Fibroblast of pulmonary artery (primary cell): ENCODE measurements at places on chromosomes 6 and 20.

GRCh38 chr20:2826655-2827054, 10.5 kb downstream of the TMEM239 start:
- DNase-seq, result no peak

DNA sequence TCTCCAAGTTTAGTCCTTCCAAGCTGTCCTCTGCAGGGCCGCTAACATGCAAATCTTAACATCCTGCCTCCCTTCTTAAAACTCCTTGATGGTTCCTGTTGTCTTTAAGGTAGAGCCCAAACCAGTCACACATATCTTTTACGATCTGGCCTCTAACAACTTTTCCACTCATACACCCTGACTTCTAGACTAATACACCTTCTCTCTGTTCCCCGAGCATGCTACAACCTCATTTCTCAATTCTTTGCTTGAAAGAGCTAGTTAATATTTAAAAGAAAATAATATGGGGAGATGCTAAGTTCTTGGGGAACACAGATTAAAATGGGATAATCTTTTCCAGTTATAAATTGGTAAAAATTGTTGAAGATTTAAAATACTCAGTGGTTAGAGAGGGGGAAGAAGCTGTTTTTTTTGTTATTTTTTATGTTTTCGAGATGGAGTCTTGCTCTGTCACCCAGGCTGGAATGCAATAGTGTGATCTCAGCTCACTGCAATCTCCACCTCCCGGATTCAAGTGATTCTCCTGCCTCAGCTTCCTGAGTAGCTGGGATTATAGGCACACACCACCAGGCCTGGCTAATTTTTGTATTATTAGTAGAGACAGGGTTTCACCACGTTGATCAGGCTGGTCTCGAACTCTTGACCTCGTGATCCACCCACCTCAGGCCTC, 250.7 kb downstream of the MAFB start:
- DNase-seq, result no peak

GRCh38 chr6:45835721-45836437, 179.8 kb downstream of the CLIC5 start:
- DNase-seq, result no peak

DNA sequence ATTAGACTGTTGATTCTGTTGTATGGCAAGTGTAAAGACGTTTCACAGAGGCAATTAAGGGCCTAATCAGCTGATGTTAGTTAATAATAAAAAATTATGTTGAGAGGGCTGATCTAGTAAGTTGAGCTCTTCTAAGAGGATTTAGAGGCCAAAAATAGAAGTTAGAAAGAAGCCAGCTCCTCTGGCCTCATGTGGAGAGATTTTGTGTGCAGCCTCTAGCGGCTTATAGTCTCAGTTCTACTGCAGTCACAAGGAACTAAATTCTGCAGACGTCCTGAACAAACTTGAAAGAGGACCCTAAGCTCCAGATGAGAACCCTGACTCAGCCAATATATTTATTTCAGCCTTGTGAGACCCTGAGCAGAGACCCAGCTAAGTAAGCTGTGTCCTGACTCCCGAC, 498.6 kb downstream of the BTBD3 start:
- DNase-seq, result no peak

DNA sequence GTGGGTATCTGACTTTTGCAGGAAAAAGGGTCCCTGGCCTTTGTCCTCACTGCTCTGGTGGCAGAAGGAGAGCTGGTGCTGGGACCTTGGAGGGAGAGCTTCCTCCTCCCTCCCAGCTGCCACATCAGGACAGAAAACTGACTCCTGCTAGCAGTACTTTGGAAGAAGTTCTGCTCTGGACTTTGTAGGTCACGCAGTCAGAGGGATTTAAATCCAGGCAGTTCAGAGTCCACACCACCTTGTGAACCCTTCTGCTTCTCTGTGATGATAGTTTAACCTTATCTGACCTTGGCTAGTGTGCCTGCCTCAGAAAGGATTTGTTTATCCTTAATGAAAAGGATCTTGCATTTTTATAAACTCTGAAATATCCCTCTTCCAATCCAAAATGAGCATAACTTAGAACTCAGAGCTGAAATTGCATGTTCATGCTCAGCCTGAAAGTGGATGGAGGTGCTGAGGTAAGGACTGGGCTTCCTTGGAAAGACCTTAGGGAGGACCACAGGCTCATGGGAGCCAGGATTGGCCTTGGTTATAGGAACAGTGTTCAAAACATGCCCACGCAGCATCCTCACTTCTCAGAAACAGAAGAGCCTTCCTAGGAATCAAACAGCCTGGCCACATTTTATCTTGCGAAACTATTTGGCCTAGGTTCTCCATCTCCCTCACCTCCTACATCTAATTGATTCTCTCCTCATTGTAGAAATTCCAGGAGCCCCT, 123.9 kb upstream of the SASH1 start:
- DNase-seq, result no peak
